ENCODE measurements at places on chromosomes 12 and 14.

DNA sequence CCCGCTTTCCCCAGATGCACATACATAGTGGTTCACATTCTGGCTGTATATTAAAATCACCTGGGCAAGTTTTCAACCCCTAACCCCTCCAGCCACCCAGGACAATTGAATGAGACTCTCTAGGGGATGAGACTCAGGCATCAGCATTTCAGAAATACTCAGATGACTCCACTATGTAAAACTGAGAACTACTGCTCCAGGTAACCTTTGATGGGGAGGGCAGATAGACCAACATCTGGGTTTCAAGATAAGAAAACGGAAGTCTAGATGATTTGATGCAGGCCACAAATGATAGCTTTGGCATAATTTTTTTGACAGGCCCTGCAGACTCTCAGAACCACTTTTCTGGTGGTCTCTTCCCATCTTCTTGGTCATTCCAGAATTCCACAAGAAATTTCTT is 341.1 kb downstream of the EMP1 start:
- DNase-seq = no peak

- no peak for DNase-seq
These were observed 26.1 kb downstream of the ADCK1 start for GRCh38 chr14:77825895-77826519.

- DNase-seq = no peak
These were observed 322.9 kb downstream of the BCL11B start for GRCh38 chr14:98949051-98949450.

- DNase-seq = no peak
These were observed 104.0 kb upstream of the CCND2 start for GRCh38 chr12:4169531-4169930.

GRCh38 chr12:55830601-55831446 is 1.4 kb upstream of the DNAJC14 start:
- DNase-seq = peak; percentile 35

DNA sequence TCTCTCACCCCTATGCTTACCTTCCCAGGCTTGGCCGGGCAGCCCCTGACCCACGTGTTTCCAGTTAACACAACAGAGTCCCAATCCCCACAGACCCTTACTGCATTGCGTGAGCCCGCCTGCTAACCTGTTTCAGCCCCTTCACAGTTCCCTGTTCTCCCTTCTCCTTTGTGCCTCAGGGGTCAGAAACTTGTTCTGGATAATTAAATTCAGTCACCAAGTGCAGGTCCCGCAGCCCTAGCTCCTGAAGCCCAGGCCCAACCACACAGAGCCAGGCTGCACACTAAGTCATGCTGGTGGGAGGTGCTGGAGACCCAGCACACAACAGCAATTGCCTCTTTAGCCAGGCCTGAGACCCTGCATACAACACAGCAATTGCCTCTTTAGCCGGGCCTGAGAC is 9.6 kb downstream of the ISM2 start:
- DNase-seq = no peak

DNA sequence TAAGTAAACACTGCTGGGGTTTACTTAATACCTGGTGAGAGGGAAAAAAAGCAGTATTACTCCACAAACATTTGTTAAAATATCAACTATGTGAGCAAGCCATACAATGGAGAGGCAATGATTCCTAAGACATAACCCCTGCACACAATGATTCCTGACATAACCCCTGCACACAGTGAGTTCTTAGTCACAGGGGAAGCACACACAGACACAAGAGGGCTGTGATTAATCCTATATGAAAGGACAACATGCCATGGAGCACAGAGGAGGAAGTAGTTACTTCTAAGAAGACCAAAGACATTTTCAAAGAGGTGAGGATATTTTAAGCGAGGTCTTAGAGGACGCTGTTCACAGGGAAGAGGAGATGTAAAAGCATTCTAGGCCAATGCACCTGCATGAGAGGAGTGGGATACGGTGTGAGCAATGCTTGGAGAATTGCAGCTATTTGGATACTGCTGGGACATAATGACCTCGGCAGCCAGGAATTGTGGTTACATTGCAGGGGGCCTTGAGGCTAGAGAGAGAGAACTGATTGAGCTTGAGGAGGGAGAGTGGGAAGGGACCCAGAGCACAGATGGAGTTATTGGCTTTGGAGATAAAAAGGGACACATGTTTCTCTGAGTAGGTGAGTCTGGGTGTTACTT is 211.9 kb downstream of the APAF1 start:
- no peak for DNase-seq

GRCh38 chr14:80850197-80850814 is 91.2 kb downstream of the CEP128 start:
- no peak for DNase-seq

DNA sequence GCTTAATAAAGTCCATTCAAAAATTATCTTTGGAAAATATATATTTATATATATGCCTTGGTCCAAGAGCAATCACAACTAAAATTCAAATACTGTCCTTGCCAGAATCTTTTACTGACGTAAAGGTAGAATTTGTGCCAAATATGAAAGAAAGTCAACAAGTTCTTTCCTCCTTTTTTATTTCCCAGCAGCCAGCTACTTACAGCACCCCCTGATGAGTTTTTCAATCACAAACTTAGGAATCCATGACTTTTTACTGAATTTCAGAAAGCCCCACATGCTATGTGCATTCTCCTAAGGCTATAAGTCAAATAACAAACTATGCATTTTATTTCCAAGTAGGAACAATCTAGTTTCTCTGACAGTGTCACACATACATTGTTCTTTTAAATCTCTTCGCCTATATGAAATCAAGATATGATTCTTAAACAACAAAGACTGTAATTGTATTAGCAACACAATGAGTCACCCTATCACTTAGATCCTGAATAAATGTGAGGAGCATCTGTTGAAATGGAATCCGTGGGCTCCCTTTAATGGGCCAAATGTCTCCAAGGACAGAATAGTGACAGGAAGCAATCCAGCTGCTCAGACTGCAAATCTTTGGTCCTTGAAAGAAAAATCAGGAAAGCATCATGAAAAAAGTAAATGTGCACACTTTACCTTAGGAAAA is 271.4 kb downstream of the DUSP6 start:
- no peak for DNase-seq

All from inflammatory macrophage (primary cell).